Urinary bladder (tissue), 4 donors: ENCODE measurements at places on chromosomes 5 and 9. TPM values are rescaled to one million over a fixed set of nuclear protein-coding genes. Genes with fewer than 3 reads are reported as not detected.

The PHF24 gene
- 0.69 TPM for total RNA-seq

The FAM169A gene
- total RNA-seq: 9.0 TPM

The SH3RF2 gene
- total RNA-seq: 1.0 TPM

The SPATA6L gene
- total RNA-seq: 5.4 TPM

The EFNA5 gene
- total RNA-seq: 18.9 TPM

The EIF4E1B gene
- total RNA-seq: not detected

The LVRN gene
- total RNA-seq: 2.8 TPM

DNA sequence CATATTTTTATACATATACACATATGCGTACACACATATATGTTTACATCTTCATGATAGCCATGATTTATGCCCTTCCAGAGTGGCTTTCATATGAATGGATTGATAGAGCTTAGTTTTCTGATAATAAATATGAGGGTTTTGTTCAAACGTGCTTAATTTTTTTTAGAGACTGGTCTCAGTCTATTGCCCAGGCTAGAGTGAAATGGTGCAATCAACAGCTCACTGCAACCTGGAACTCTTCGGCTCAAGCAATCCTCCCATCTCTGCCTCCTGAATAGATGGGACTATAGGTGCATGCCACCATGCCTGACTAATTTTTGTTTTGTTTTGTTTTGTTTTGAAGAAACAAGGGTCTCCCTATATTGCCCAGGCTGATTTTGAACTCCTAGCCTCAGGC lies 48.6 kb upstream of the ZSWIM6 start:
- no peak for DNase-seq

GRCh38 chr9:33133186-33133585 lies 34.0 kb downstream of the B4GALT1 start:
- no peak for DNase-seq

DNA sequence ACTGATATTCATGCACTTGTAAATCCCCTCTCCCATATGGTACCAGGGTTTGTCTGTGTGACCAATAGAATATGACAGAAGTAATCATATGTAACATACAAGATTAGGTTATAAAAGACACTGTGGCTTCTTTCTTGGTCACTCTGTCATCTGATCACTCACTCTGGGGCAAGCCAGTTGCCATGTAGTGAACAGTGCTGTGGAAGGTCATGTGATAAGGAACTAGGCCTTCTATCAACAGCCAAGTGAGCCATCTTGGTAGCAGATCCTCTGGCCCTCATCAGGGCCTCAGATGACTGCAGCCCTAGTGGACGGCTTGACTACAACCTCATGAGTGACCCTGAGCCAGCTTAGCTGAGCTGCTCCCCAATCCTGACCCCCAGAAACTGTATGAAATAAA lies 30.0 kb upstream of the MATR3 start:
- DNase-seq: no peak

GRCh38 chr9:16532272-16532671 lies 338.2 kb downstream of the BNC2 start:
- no peak for DNase-seq

- no peak for DNase-seq
Observed at GRCh38 chr5:159802661-159803060, 113.6 kb upstream of the ADRA1B start.

GRCh38 chr9:106577121-106577520 lies 285.8 kb upstream of the ZNF462 start:
- no peak for DNase-seq

- no peak for DNase-seq
Observed at GRCh38 chr9:13296972-13297371, 17.5 kb upstream of the MPDZ start.

GRCh38 chr5:122368510-122369251 lies 56.6 kb downstream of the SNCAIP start:
- no peak for DNase-seq

- no peak for DNase-seq
Observed at GRCh38 chr9:28956116-28956880, 1383.0 kb upstream of the C9orf72 start.

DNA sequence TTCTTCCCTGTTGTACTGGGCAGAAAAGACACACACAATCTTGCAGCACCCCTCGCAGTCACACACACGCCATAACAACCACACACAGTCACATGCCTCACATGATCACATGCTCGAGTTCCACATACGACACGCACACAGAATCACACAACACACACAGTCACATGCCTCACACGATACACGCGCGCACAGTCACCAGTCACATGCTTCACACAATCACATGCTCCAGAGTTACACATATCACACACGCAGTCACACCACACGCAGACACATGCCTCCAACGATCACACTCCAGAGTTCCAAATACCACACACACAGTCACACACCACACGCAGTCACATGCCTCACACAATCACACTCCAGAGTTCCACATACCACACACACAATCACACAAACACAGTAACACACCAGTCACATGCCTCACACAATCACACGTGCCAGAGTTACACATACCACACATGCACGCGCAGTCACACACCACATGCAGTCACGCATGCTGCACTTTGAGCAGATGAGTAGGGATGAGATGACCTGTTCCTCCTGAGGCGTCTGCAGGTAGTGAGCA lies 49.0 kb upstream of the LRRC14B start:
- DNase-seq: no peak

GRCh38 chr9:89597711-89598362 lies 7.0 kb upstream of the GADD45G start:
- peak; percentile 47 for DNase-seq

GRCh38 chr9:115099901-115100300 lies 18.1 kb downstream of the TNC start:
- no peak for DNase-seq

DNA sequence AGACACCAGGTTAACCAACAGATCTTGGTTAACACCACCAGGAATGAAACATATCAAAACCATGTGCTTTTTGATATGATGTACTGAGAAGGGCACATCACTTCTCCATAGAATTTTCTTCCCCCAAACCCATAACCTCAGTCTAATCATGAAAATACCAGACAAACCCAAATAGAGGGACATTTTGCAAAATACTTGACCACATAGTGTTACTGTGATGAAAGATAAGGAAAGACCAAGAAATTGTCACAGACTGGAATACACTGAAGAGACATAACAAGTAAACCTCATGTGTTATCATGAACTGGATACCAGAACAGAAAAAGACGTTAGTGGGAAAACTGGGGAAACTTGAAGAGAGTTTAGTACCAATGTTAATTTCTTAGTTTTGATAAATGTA lies 74.9 kb upstream of the VCAN start:
- no peak for DNase-seq

GRCh38 chr9:132973713-132974112 lies 4.8 kb upstream of the GFI1B start:
- DNase-seq: no peak
